Karpas-422 (cell line): ENCODE measurements at places on chromosomes 5 and 9.

GRCh38 chr9:71783120-71783523 lies 14.8 kb upstream of the CEMIP2 start:
- DNase-seq: no peak
- H3K36me3 ChIP-seq: no peaks in the 10 kb centered on the region
- H3K4me3 ChIP-seq: no peak overlapping the region
- peaks cover 4% of the 10 kb centered on the region; the same call in 1 of the 2 replicates for H3K4me1 ChIP-seq
- no peaks in the 10 kb centered on the region for H3K27me3 ChIP-seq
- no peak overlapping the region for H3K27ac ChIP-seq

DNA sequence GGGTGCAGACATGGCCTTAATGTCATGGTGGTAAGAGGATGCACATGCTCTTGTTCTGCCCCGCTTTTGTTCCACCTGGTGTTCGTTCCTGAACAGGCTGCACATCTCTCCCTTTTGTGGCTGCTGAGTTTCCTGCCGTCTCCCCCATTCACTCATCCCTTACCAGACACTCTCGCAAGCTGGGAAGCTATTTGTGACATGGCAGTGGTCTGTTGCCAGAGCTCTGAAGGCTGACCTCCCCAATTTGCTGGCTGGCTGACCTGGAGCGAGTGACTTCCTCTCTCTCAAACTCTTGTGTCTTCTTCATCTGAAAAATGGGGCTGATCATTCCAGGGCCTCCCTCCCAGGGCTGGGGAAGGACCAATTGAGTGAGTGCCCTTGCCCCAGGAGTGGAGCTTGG lies 35.9 kb downstream of the HRH2 start:
- no peaks in the 10 kb centered on the region for H3K36me3 ChIP-seq
- H3K27ac ChIP-seq: no peak overlapping the region

GRCh38 chr9:107142430-107142829 lies 140.6 kb upstream of the RAD23B start:
- H3K27ac ChIP-seq: no peak overlapping the region
- no peak overlapping the region for H3K4me3 ChIP-seq
- no peaks in the 10 kb centered on the region for H3K27me3 ChIP-seq

GRCh38 chr5:110268985-110269384 lies 457.5 kb downstream of the TMEM232 start:
- H3K36me3 ChIP-seq: no peaks in the 10 kb centered on the region
- no peak overlapping the region for H3K27ac ChIP-seq
